Naive thymus-derived CD4-positive, alpha-beta T cell (primary cell): ENCODE measurements at places on chromosomes 3 and 15. TPM values are rescaled to one million over a fixed set of nuclear protein-coding genes. Genes with fewer than 3 reads are reported as not detected.

GRCh38 chr3:76010252-76010651 is 224.9 kb upstream of the ZNF717 start:
- no peak for DNase-seq

The PSTPIP1 gene
- polyA plus RNA-seq, result 38.2 TPM

DNA sequence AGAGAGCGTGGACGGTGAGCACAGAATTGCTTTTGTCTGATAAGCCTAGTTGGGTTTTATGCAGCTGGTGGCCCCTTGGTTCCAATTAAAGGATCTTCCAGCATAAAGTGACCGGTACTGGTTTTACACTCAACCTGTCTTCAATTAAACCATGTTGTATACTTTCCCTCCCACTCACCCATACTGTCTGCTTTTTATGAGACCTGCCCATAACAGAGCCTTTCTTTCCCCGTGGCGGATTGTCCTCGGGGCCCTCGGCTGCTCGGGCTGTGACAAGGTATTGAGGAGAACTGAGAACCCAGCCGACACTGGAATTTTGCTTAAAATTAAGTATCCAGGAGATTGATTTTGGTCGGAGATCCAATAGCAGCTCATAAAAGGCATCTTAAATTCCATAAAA is 98.4 kb downstream of the TMEM266 start:
- DNase-seq, result no peak

GRCh38 chr15:46091860-46092450 is 457.1 kb downstream of the SQOR start:
- no peak for DNase-seq

DNA sequence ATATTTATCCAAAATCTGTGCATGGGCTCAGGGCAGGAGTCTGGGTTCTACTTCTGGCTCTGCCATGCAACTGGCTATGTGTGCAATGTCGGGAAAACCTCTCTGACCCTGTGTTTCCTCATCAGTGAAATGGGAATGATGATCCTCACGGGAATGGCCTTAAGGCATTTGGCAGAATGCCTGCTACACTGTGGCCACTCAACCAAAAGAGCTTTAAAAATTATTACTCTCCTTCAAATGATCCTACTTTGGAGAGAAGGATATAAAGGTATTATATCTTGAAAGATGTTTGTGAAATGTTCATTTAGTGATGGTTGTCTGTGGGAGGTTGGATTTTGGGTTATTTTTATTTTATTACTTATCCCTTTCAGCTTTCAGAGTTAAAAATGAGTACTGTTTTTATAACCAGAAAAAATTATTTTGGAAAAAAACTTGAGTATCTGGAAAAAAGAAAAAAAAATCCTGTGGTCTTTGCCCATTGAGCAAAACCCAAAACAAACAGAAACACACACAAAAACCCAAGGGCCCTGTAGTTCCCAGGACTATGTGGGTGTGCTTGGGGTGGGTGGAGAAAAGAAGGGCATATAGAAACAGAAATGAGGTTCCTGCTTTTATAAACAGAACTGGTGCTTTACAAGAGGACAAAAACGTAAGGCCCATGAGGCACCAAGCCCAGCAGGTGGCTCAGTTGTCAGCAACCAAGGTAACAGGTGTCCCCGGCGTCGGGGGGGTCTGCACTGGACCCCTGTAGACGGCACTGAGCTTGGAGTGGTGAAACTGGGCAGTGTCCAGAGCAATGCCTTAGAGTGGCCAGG is 22.0 kb downstream of the RGMA start:
- no peak for DNase-seq

The WDR49 gene
- polyA plus RNA-seq, result not detected

GRCh38 chr15:64286473-64286872 is 69.5 kb downstream of the CSNK1G1 start:
- no peak for DNase-seq

DNA sequence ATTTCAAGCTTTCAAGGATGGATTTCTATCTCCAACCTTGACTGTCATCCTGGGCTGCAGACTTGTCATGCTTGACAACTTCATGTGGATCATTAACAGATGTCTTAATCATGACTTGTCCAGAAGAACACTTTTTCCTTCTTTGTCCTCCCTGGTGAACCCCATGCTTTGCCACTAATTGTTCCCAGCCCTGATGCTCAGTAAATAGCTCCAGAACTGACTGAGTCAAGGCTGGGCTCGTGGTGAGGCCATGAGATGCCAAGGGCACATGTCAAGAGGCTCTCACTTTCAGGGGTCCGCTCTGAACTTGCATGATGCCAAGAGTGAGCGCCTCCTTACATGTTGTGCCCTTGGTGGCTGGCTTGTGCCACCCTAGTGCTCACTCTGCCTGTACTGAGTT is 48.9 kb upstream of the KY start:
- DNase-seq, result no peak

DNA sequence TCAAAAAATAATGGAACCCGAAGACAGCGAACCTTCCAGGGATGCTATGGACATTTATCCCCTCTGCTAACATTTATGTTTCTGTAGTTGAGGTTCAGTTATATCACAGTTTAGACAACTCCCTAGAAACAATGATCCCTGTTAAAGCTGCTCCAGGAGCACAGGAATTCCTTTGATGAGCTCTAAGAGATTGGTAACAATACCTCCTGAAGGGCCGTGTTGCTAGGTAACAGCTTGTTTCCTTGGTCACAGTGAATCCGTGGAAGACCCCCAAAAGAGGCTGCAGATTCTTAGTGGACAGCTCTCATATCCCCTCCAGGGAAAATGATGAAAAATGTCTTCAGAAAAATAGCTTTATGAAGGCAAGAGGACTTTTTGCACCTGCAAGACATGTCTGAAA is 160.2 kb downstream of the SERPINI1 start:
- no peak for DNase-seq
